ENCODE measurements at places on chromosomes 2 and 18.
A peak's percentile ranks its signal among the peaks of the same experiment; 100 is the strongest.

GRCh38 chr18:46336278-46337111, 232.3 kb downstream of the HAUS1 start:
- no peak for DNase-seq

DNA sequence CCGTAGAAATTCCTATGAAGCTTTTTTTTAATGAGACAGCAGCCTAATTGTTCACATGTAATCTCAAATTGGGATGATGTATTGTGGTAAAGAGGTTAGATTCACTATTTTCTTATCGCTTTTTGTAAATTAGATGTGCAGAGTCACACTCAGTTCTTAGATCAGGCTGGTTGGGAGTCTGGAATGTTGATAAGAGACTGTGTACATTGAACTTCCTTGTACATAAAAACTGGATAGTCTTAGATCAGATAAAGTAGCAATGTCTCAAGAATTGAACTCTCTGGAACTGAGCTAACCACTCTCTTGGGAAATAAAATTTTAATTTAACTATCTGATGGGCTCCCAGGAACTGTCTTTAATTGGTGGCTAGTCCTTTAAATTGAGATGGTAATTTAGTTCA, 108.1 kb upstream of the MSTN start:
- no peak for DNase-seq

- DNase-seq, result no peak
These were observed 987.7 kb downstream of the TSN start for GRCh38 chr2:122743021-122743675.

DNA sequence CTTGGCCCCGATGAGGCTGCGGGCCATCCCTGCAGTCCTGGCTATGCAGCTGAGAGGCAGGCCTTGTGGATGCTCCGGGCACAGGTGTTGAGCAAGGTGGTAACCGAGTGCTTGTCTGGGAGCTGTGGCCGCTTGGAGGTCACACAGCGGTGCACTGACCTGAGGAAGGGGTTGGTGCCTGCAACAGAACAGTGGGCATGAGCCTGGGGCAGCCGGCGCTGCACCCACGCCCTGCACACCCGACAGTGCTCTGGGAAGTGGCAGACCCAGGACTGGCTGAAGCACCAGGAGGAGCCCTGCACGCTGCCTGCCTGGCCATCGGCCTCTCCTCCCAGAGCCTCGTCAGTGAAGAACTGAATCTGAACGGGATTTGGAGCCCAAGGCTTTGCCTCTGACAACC, 8.2 kb upstream of the POTEE start:
- no peak for DNase-seq

DNA sequence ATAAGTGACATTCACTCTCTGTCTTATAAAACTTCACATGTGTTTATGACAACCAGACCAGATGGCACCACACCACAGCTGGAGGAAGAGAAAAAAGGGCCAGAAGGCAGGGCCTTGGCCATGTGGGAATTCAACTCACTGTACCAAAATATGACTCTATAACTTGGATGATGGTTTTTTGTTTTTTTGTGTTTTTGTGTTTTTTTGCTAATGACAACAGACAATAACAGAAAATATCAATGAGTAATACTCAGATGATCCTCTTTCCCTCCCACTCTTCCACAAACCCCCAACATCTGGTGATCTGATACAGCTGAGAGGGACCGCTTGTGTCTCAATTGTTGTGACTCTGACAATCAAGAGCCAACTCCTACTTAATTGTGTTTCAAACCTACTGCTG, 12.4 kb downstream of the NMI start:
- no peak for DNase-seq

- DNase-seq, result no peak
These were observed 290.8 kb upstream of the MC4R start for GRCh38 chr18:60663060-60663989.

DNA sequence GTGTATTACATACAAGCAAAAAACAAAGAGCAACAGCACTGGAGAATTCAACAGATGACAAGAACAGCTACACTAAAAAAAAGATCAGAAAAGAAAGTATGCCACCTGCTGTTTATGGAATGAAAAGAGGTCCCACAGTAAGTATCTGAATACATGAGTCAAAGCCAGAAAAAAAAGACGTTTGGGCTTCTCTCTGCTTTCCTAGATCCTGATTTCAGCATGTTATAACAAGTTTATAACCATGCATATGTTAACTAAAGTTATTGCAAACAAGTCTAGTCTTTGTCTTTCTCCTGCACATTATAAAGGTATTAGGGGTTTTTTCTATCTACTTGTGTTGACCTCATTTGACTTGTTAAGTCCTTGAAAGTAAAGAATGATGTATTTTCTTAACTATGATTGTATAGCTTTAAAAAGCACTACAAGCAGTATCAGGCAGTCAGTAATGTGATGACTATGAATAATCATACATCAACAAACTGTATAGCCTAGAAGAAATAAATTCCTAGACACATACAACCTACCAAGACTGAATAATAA, 108.5 kb upstream of the COL5A2 start:
- no peak for DNase-seq

GRCh38 chr2:45651415-45652089, at the start of gene PRKCE:
PRKCE (plus strand) TSS chr2:45651675.
- DNase-seq, result peak; percentile 19

GRCh38 chr2:47595115-47595514, 187.8 kb upstream of the MSH6 start:
- no peak for DNase-seq

DNA sequence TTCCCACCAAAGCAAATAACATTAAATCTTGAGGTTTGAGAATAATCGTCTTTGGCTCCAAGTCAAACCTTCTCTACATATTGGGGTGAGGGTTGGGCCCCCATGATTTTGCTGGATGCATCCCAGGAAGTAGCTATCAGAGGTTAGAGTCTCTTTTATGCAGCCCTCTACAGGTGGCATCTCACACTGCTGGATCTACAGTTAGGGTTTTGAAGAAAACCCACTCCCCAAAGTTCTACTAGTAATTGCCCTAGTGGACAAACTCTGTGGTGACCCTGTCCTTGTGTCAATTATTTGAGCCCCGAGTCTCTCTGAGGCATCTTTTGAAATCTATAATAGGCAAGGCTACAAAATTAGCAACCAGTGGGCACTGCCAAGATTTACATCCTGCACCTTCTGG, 15.0 kb upstream of the REG1A start:
- no peak for DNase-seq

GRCh38 chr2:159609811-159610549, 6.4 kb downstream of the BAZ2B start:
- no peak for DNase-seq

- DNase-seq, result no peak
These were observed 348.8 kb upstream of the GULP1 start for GRCh38 chr2:187942876-187943275.

GRCh38 chr2:82839036-82839435, 1620.0 kb downstream of the SUCLG1 start:
- no peak for DNase-seq

DNA sequence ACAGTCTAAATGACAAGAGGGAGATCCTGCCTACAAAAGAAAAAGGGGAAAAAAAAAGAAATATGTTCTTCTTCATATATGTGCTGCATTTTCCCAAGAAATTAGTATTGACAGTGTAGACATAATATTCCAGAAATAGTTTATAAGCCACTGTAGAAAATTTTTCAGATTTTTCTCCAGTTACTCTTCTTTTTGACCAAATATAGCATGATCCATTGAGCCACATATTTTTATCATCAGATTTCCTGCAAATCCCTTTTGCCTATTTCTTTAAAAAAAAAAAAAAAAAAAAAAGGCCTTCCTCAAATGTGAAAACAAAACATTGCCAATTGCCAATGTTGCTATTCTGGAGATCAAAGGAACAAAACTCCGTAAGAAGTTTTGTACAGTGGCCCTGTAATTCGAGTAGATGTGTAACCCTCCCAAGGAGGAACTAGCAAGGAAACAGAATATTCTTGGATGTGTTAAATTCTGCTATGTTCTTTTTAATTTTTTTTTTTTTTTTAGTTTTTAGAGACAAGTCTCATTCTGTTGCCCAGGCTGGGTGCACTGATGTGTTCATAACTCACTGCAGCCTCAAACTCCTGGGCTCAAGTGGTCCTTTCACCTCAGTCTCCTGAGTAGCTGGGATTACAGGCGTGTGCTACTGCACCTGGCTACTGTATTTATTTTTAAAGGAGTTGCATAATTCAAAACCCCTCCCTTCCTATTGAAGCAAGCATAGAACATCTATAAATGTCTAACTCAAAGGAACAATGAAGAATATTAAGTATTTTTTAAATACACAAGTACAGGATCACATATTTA, 12.5 kb upstream of the CABYR start:
- no peak for DNase-seq

DNA sequence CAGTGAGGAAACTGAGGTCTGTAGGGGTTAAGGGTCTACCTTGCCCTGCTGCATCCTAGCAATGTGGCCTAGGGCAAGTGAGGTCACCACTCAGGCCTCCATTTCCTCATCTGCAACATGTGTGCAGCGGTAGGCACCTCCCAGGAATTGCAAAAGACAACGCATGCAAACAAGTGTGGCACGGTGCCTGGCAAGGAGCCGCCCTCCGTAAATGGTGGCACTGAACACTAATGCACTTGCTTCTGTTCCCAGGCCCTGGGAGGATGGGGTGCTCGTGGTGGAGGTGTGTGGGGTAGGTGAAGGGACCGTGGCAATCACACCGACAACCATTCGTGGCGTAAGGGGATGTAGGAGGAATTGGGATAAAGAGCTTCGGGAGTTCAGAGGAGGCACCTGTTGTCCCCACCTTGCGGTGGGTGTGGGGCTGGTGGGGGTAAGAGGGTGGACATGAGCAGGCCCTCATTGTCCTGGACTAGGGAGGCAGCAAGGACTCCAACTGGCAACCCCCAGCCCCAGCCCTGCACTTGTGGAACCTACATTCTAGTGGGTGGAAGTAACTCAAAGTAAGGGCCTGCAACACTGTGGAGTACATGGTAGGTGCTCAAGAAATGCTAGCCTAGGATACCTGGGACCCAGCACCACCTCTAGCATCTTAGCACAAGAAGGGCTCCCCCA, 26.0 kb downstream of the ATOH8 start:
- DNase-seq, result no peak

- DNase-seq, result no peak
These were observed 1.6 kb upstream of the CFLAR start for GRCh38 chr2:201114350-201114749.

- no peak for DNase-seq
These were observed 36.7 kb upstream of the BMP10 start for GRCh38 chr2:68907920-68908253.

DNA sequence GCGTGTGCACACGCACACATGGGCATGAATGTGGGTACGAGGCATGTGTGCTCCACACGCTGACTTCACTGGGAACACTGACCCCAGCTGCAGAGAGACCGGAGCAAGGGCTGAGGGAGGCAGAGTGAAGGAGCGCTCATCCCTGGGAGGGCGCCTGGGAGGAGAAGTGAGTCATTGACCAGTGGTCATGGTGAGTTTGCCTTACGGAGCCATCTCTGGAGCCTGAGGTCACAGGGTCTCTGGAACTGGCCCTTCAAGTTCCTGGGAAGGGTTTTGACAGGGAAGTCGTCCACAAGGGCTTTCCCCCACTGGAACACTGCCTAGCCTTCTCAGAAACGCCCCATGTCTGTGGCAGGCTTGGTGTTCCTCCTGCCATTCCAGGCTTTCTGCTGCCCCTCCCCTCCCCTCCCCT, 14.3 kb upstream of the TMEM185B start:
- no peak for DNase-seq

DNA sequence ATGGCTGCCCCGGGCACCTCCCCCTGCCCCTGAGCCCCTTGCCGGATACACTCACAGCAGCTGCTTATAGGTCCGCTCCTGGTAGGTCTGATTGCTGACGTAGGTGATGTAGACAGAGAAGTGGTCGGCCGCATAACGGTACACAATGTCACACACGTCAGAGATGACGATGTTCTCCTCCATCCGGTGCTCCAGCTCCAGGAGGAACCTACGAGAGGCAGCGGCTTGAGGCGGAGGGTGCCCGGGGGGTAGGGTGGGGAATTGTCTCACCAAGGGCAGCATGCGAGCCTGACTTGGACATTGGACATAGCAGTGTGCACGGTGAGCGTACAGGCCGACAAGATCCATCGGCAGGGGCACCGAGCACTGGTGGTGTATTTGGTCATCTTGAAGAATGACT, 22.8 kb downstream of the SNORC start:
- DNase-seq, result no peak

DNA sequence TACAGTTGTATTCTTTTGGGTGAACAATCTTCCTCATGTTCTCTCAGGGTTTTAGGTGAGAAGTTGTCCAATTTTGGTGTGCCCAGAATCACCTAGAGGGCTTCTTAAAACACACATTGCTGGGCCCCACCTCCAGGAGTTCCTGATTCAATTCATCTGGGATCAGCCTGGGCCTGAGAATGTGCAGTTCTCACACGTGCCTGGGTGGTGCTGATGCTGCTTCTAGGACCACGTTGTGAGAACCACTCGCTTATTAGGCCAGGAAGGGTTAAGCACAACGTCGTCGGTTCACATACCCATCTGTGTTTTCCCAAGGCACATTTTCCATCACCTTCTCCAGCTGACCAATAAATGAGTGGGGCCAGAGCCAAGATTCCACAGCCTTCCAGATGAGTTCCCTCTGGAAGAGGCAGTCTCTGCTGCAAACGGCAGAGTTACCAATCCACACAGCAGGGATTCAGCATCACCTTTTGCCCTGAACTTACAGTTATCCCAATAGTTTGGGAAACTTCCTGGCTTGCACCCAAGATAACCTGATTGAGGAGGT, 277.7 kb upstream of the HNRNPA3 start:
- DNase-seq, result no peak

DNA sequence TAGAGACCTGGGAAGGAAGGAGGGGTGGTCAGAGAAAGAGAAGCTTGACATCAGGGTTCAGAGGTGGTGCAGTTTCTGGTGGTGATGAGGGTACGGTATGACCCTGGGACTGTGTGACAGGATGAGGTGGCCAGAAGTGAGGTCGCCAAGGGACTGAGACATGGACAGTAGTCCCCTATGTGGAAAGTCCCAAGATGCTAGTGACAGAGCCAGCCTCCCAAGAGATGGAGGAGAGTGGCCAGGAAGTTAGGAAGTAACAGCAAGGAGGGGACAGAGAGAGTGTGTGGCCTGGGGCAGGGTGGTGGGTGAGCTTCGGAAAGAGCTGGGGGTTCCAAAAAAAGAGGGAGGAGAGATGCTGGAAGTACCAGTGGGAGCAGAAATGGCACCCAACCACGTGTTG, 66.0 kb downstream of the SMAD7 start:
- no peak for DNase-seq

DNA sequence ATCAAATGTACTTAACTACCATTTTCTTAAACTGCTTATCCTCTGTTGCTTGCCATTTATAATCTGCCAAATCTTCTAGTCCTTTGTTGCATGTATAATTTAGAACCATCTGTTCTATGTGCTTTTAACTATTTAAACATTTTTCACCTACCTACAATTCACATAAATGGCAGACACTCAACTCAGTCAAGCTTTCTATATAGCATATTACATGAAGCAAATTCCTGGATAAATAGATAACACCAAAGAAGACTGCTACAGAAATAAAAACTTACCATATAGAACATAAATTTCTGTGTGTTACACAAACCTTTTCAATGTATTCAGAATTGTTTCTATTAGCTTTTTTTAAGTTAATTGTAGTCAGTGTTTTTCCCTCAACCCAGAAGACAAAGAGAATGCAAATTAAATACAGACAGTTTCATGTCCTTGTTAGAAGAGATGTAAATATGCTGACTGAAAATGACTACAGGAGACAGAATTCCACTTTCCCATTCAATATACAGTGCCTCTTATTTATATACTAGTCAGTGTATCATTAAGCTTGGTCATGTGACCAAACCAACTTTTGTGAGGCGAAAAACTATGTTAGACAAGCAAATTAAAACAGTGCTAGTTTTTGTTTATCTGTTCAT, 2.6 kb downstream of the BAZ2B start:
- DNase-seq, result no peak
